ENCODE measurements at places on chromosomes 4 and X.

GRCh38 chr4:17315459-17315858 is 196.4 kb downstream of the QDPR start:
- DNase-seq: no peak

DNA sequence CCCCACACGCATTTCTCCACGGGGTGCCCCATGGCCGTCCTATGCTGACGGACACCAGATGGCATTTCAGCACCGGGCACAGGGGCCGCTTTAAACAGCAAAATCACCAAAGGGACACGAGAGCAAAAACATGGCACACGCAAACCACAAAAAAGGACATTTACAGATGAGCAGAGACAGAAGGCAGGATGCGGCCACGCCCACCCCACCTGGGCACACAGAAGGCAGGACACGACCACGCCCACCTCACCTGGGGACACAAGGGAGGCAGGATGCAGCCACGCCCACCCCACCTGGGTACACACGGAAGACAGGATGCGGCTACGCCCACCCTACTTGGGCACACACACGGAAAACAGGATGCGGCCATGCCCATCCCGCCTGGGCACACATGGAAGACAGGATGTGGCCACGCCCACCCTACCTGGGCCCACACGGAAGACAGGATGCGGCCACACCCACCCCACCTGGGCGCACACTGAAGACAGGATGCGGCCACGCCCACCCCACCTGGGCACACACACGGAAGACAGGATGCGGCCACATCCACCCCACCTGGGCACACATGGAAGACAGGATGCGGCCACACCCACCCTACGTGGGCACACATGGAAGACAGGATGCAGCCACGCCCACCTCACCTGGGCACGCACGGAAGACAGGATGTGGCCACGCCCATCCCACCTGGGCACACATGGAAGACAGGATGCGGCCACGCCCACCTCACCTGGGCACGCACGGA is 69.1 kb downstream of the FAM53A start:
- no peak for DNase-seq

- DNase-seq: no peak
These were observed 27.5 kb downstream of the NSD2 start for GRCh38 chr4:1898681-1899080.

DNA sequence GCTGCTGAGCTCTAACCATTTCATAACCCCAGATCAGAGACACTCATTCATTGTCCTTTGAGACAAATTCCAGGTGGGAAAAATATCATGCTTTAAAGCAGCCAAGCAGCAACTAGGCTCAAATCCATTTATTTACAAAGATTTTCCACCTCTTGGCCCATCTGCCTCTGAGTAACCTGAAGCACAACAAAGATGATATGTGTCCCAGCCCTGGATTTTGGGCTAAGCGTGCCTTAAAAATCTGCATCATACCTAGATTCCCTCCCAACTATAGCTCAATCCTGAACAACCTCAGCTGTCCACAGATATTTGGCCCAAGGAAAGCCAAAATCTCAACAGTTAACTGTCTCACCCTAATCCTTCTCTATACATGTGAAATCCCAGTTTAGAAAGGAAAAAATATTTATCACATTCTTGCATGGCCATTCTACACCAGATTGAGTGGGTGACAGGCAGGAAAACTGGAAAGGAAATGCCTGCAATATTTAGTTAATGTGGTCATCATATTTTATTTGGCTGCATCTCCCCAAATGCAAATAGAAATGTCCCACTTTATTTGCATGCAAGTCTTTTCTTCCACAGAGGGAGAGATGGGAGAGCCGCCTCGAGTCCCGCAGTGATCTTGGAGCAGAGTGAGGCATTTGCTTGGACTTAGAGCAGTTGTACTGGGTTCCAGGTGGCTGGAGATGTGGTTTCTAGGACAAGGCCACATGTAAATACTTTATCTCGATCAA is 146.4 kb upstream of the EOLA2 start:
- no peak for DNase-seq

- no peak for DNase-seq
These were observed 202.0 kb downstream of the SMIM20 start for GRCh38 chr4:26116057-26116456.

Data from stimulated activated naive CD8-positive, alpha-beta T cell treated with anti-CD3 and anti-CD28 coated beads, Interleukin-15, amount 100 ng/mL, for 72 hours (primary cell).